ENCODE measurements at places on chromosomes 1 and 21. TPM values are rescaled to one million over a fixed set of nuclear protein-coding genes. Genes with fewer than 3 reads are reported as not detected.

The GSTM3 gene
- total RNA-seq: 4.7 TPM

The KRTAP19-1 gene
- total RNA-seq: not detected

The HSPA6 gene
- total RNA-seq: 1.6 TPM

The ATP6V1G3 gene
- not detected for total RNA-seq

The SPATA46 gene
- not detected for total RNA-seq

The CELF3 gene
- total RNA-seq: not detected

The SYTL1 gene
- 86.3 TPM for total RNA-seq

The DNAJC28 gene
- total RNA-seq: 1.3 TPM

The CCDC27 gene
- not detected for total RNA-seq

The CCDC17 gene
- 0.79 TPM for total RNA-seq

The AKT3 gene
- 7.9 TPM for total RNA-seq

The RNU5D-1 gene
- not detected for total RNA-seq

The WNT9A gene
- 7.3 TPM for total RNA-seq

The NHLH1 gene
- not detected for total RNA-seq

The KCNK2 gene
- 1.3 TPM for total RNA-seq

The CSF3R gene
- total RNA-seq: not detected

Data from bronchial epithelial cell (primary cell).